Fibroblast of lung (primary cell): ENCODE measurements at places on chromosomes 16 and 17. TPM values are rescaled to one million over a fixed set of nuclear protein-coding genes. Genes with fewer than 3 reads are reported as not detected.

The MT1X gene
- total RNA-seq: 86.8 and 137 TPM in 2 replicates

The TERB1 gene
- total RNA-seq: under 0.01 and 0.17 TPM in 2 replicates

The PRSS8 gene
- total RNA-seq: not detected in 2 replicates

The GNPTG gene
- 38.8 and 40.8 TPM in 2 replicates for total RNA-seq

The OTOA gene
- total RNA-seq: 0.17 TPM in 1 of 2 replicates, not detected in the other
